PC-3 (cell line): ENCODE measurements at places on chromosomes 7 and 10. TPM values are rescaled to one million over a fixed set of nuclear protein-coding genes. Genes with fewer than 3 reads are reported as not detected.

DNA sequence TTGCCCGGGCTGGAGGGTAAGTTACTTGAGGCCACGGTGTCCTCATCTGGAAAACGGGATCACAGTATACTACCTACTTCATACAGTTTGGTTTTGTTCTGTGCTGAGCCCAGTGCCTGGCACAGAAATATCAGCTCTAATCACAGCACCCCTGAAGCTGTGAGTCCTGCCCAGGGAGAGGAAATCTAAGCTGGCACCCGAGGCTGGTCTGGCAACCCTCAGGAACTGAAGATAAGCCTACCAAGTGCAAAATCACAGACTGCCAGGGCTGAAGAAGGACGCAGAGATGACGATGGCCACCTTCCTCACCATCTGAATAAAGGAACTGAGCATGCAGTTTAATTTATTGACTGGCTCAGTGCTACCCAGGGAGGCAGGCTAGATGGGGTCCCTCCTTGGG is 7.7 kb upstream of the TMEM120A start:
- DNase-seq, result no peak

- no peak for DNase-seq
Observed at GRCh38 chr7:135180122-135180521, 9.6 kb upstream of the CYREN start.

- peak; percentile 21 for DNase-seq
Observed at GRCh38 chr7:5780801-5781496, 514 bp downstream of the RNF216 start.

- no peak for DNase-seq
Observed at GRCh38 chr7:2201686-2202360, 30.9 kb downstream of the MAD1L1 start.

DNA sequence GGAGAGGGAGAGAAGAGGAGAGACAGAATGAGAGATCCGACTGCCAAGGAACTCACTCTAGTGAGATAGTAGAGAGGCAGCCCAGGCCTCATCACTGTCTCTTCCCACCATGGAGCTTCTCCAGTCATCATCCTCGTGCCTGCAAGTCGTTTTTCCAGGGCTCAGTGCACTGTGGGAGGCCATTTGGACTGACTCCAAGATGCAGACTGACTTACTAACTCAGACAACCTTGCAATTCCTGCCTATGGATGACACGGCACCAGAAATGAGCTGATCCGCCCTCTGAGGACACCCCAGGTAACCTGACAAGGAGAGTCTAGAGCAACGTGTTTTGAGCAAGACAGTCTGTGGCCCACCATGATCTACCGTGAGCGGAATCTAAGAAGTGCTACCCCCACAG is 154.9 kb downstream of the GLI3 start:
- DNase-seq, result no peak

Gene TLL2
- 0.18 TPM in 1 of 2 replicates, not detected in the other for total RNA-seq

Gene STAG3
- total RNA-seq, result 0.07 and 1.2 TPM in 2 replicates

Gene BAMBI
- total RNA-seq, result 9.6 and 10.7 TPM in 2 replicates
